ENCODE measurements at places on chromosomes 7 and 10.

- no peak for DNase-seq
Measured at GRCh38 chr7:107446531-107446930, 23.3 kb upstream of the GPR22 start.

- no peak for DNase-seq
Measured at GRCh38 chr7:106110885-106111654, 1.0 kb downstream of the SYPL1 start.

- DNase-seq = no peak
Measured at GRCh38 chr7:42269161-42269560, 32.2 kb upstream of the GLI3 start.

DNA sequence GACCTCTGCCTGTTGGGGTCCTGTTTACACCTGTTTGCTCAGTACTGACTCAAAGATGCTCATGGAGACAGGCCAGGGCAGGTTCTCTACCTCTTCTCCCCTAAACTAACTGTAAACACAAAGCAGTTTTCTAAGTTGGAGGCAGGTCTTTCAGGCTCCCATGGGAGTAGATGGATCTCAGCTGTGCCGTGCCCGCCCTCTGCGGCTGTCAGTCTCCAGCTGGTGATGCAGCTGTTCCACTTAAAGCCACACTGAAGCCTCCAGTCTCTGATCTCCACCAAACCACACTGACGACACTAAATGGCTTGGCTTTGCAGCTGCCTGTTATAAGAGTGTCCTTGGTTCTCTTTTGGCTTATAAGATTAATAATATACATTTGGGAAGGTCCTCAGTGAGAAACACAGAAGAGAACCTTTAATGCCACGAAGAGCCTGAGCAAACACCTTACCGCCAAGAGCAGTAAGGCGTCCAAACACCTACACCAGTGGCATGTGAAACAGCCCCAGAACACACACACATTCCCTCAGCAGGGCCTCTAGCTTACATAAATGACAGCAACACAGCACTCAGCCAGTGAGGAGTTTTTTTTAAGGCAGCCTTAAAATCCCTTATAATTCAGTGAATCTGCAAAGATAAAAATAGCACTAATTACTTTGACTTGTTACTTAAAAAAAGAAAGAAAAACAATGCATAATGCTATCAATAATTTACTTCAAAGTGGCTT, 60.4 kb upstream of the KCNIP2 start:
- DNase-seq = no peak

- DNase-seq = no peak
Measured at GRCh38 chr10:107238275-107238674, 73.8 kb upstream of the SORCS1 start.

DNA sequence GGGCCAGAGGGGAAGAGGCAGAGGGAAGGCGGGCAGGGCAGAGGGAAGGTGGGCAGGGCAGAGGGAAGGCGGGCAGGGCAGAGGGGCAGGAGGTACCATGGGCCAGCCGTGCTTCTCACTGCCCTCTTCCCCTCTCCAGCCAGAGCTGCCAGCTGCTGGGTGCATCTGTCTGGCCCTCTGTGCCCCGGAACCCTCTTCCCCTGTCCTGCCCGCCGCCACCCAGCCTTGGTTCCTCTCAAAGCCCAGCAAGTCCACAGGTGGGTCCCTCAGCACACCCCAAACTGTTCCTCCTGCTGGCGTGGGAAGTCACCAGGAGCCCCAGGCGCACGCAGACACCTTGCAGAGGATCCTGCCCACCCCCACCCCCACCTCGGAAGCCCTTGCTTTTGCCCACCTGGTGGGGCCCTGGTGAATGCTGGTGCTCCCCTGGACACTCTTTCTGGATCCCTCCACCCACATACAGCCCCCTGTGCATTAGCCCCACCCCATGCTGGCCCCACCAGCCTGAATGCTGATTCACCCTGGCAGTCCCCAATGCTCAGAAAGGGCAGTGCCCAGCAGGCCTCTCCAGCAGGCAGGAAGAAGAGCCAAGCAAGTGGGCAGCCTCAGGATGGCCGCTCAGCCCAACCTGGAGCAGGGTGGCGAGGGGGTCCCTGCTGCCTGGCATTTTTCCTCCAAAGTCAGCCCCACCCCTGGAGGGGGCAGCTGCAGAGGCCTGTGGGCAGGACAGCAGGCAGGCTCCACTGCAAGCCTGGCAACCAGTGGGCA, 1.9 kb upstream of the PWWP2B start:
- DNase-seq = no peak

DNA sequence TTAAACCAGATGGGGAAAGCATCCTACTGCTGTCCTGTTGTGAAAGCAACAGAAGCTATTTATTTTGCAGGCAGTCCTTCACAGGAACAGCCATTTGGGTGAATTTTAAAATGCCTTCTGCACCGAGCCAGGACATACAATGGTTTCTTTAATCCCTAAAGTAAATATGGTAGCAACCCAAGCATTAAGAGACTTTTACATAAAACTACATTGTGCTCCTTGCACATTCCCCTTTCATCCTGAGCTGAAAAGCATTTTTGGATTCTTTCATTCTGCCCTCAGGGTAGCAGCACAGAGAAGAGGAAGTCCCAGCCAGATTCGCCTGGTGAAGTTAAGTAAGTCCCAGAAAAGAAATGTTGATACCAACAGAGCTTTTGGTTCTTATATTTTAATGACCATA, 84.0 kb upstream of the FAM3C start:
- DNase-seq = peak; percentile 51

GRCh38 chr10:48249763-48250351, 24.6 kb downstream of the FRMPD2 start:
- no peak for DNase-seq

Measured in GM23338 (cell line).